ENCODE measurements at places on chromosomes 16 and 17.

DNA sequence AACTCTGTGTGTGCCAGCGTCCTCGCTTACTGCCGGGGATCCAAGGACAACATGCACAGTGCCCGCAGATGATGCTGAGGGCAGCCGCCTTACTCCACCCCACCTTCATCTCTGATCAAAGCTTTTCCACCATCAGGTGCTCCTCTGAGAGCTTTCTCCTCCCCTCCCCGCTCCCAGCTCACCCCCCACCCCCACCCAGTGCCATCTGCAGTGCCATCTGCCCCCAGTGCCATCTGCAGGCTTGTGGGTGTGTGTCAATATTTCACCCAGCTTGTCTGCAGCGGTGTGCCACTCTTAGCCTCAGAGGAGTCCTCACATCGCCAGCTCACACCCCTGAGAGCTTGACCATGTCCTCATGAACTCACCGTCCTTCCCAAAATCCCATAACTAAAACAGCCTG lies 98.2 kb upstream of the NOL11 start:
- DNase-seq: no peak

DNA sequence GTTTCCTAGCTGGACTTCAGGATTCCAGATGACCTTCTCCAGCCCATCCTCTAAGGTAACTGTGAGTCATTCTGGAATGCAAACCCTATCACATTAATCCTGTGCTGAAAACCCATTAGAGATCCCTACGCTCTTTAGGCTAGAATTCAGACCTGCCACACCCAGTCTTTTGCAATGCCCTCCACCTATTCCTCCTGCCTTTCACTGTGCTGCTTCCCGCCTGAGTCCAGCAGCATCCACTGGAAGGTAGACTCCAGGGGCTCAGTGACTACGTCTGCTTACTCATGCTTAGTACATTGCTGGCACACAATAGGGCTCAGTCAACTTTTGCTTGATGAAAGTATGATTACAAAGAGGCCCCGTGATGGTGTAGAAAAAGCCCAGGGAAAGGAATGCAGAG lies 121.1 kb downstream of the SPACA3 start:
- no peak for DNase-seq

DNA sequence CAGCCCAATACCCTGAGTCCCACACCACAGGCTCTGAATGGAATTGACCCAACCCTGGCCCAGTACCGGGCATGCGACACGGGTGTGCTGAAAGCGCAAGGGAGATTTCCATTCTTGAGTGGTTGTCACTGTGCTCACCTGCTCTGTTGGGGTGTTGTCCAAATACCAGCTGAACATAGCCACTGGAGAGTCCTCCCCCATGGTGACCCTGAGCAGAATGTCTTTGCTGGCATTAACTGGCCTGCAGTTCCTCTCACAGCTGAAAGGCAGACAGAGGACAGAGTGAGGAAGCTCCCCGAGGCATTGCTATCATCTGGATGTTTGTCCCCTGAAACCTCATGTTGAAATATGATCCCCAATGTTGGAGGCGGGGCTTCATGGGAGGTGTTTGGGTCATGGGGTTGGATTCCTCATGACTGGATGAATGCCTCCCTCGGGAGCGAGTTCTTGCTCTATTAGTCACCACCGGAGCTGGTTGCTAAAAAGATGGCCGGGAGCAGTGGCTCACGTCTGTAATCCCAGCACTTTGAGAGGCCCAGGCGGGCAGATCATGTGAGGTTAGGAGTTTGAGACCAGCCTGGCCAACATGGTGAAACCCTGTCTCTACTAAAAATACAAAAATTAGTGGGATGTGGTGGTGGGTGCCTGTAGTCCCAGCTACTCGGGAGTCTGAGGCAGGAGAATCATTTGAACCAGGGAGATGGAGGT lies 57.3 kb upstream of the BCO1 start:
- DNase-seq: no peak

GRCh38 chr16:64679976-64680690 lies 441.7 kb downstream of the CDH11 start:
- no peak for DNase-seq

DNA sequence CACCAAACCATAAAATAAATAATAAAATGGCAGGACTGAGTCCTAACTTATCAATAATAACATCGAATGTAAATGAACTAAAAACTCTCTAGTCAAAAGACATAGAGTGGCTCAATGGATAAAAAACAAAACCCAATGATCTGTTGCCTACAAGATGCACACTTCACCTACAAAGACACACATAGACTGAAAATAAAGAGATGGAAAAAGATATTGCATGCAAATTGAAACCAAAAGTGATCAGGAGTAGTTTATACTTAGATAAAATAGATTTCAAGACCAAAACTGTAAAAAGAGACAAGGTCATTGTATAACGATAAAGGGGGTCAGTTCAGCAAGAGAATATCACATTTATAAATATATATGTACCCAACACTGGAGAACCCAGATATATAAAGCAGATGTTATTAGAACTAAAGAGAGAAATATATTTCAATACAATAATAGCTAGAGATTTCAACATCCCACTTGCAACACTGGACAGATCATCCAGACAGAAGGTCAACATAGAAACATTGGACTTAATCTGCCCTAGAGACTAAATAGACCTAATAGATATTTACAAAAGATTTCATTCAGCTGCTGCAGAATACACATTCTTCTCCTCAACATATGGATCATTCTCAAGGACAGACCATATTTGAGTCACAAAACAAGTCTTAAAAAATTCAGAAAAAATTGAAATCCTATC lies 29.8 kb downstream of the SLC47A2 start:
- DNase-seq: no peak

DNA sequence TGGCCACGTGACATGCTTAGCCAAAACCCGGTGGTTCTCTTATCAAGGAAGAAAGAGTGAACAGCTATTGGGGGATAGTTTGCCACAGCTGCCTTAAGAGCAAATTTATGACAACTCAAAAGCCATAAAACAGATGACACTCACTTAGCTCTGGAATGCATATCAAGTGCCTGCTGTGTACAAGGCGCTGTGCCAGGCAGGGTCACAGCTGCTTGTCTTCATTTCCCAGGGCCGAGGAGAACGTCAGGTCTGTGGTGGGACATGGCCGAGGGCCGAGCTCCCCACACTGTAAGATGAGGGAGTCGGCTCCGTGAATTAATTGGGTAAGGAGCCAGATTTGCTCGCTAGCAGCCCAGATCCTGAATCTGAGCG lies 14.0 kb downstream of the EEF2K start:
- no peak for DNase-seq

- no peak for DNase-seq
Observed at GRCh38 chr16:84532291-84532724, 27.8 kb upstream of the MEAK7 start.

DNA sequence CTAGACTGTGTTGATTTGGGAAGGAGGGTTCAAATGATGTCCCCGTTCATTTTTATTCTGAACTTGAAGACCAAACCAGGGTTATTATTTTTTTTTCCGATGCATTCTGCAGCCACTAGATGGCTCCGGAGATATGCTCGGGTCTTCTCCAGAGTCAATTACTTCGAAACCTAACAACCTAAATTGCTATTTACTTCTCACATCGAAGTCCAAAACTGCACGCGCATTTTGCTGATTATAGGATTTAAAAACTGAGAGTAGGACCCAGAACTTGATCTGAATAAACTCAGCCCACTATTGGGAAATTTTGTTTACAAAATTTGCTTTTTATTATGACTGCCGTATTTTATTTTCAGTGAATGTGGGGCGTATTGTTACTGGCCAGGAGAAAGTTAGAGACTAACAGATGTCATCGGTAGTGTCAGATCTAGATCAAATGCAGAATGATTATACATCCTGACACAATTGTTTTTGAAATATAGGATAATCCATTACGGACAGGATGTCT lies 263.8 kb downstream of the HS3ST3A1 start:
- no peak for DNase-seq

GRCh38 chr17:1137465-1137894 lies 42.3 kb downstream of the ABR start:
- DNase-seq: no peak

DNA sequence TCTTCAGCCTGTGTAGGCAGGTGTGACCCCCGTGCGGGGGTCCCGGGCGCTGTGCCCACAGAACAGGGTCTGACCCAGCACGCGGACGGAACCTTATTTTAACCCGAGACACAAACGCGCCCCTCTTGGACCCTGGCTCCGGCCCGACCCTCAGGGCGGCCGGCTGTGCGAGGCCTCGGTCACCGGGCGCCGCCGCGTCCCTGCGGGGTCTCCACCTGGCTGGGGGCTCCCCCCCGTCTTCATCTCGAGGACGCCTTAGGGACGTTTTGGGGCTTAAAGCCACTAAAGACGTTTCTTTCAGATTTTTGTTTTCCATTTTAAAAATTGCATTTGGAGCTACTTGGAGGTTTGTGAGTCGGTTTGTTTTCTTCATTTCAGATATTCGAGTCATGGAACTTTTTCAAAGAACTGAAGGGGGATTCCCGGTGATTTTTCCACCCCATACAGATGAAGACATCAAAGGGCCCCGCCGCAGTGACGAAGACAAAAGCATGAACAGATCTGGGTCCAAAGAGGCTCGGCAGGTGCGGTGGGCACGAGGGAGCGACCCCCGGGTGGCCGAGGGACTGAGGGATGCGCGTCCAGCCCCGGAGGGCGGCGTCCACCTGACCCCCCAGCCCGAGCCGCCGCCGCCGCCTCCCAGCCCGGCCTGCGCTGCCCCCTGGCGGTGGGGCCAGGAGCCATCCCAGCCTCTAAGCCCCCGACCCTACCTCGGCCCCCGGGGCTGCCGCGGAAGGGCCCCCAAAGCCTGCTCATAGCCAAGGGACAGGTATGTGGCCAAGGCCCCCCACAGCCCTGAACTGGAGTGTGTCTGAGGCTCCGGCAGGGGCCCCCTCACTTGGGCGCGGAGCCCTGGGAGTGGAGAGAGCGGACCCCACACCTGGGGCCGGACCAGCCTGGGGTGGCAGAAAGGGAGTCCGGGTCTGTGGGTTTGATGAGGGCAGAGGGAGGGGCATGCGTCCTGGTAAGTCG lies 3.8 kb upstream of the CD7 start:
- no peak for DNase-seq

- DNase-seq: no peak
Observed at GRCh38 chr17:58632324-58633314, 59.2 kb downstream of the TEX14 start.

GRCh38 chr16:81601008-81601428 lies 156.4 kb downstream of the CMIP start:
- DNase-seq: no peak

DNA sequence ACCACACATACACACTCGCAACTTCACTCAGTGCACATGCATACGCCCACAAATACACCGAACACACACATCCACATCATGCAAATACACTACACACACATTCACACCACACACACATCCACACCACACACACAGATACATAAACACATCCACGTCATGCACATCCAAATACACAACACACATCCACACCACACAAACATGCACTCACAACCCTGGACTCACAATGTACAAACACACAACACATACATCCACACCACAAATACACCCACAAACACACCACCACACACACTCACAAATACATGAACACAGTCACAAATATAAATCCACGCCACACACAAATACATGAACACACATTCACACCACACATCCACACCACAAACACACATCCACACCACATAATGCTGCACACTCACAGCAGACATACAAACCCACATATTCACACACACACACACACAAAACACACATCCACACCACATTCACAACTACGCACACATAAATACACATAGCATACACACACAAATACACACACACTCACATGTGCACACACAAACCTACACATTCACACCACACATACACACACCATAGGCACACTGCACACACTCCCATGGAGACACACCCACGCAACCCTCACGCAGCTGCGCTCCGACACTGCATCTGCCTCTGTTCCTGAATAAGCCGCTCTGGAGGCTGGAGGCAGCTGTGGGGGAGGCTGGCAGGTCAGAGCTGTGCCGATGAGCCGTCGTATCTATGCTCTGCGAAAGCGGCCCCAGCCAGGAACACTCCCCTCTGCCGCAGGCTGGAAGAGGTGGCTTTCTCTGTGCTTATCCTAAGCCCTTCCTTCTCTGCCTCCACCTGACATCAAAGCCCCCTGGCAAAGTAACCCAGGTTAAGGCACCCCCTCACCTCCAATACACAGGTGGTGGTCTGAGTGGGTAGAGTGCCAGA lies 141.8 kb downstream of the GRIN2A start:
- no peak for DNase-seq

GRCh38 chr16:14202095-14202494 lies 131.0 kb downstream of the MRTFB start:
- no peak for DNase-seq

DNA sequence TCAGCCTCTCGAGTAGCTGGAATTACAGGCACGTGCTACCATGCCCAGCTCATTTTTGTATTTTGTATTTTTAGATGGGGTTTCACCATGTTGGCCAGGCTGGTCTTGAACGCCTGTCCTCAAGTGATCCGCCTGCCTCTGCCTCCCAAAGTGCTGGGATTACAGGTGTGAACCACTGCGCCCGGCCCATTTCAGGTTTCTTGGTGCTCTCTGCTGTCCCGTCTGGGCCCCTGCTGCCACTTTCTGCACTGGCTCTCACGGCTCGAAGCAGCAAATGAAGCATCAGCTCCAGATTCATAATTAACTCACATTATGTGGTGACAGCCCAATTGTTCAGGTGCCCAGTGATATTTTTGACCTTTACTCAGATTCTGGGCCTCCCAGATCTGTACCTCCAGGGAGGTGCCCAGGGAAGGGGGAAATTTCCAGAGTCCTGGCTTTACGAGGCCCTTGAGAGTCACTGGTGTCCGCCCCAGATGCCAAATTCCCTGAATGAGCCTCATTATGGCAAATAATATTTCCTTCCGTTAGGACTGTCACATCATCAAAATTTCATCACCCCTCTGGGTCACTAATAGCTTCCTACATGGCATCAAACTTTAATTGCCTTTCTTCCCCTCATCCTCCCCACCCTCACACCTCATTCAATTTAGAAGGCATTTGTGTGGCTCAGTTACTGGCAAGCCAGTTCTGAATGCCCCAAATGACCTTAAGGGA lies 9.0 kb downstream of the SDK2 start:
- DNase-seq: no peak

DNA sequence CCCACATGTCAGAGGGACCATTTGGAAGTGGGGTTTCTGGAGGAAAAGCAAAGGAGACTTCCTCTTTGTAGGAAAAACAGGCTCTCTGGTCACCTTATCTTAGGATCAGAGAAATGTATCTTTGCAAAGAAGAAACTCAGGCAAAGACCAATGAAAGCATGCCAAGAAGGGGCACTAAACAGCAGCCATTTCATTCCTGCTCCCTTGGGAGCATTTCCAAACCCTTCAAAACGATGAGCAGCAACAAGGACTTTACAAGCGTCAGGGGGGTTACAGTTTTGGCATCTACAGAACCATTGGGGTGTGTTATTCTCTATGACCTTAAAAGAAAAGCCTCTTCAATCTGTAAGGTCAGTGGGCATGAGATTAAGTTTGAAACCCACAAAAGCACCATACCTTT lies 122.8 kb downstream of the SMG6 start:
- no peak for DNase-seq

- peak; percentile 65 for DNase-seq
Observed at GRCh38 chr17:7716901-7717755, at the start of gene DNAH2. Gene DNAH2, plus strand, starts transcription at chr17:7717744. Its CDS starts 1,991 bp downstream, at chr17:7719735.

Measured in caudate nucleus (tissue), 63 donors.